Stimulated activated memory B cell treated with anti-CD40 and anti-IgM and Interleukin-4, amounts not matched to agents 10 μg/mL and 1 μg/mL and 100 μg/mL, for 72 hours (primary cell): ENCODE measurements at places on chromosomes 4 and X.

DNA sequence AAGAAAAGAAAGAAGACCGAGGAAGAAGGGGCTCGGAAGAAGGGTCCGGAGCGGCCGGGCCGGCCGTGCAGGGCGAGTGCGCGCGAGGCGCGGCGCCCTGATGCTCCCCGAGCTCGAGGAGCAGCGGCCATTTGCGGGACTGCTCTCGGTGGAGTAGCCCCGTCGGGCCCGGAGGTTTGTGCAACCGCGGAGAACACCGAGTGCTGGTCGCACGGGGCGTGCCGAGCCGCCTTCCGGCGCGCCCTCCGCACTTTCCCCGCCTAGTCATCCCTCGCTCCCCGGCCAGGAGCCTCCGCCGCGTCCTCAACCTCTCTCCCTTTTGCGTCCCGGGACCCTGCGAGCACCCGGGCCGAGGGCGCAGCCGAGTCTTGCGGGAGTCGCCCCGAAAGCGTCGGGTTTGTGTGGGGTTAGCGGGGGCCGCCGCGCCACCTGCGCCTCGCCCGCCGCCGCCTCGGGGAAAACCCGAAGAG, 127.4 kb downstream of the LAS1L start:
- H3K27ac ChIP-seq: peak overlapping the region; percentile 64
- peaks cover 23% of the 10 kb centered on the region for H3K27me3 ChIP-seq
- peak; percentile 47 for ATAC-seq
- peaks cover 8% of the 10 kb centered on the region for H3K4me1 ChIP-seq
- no peaks in the 10 kb centered on the region for H3K36me3 ChIP-seq

DNA sequence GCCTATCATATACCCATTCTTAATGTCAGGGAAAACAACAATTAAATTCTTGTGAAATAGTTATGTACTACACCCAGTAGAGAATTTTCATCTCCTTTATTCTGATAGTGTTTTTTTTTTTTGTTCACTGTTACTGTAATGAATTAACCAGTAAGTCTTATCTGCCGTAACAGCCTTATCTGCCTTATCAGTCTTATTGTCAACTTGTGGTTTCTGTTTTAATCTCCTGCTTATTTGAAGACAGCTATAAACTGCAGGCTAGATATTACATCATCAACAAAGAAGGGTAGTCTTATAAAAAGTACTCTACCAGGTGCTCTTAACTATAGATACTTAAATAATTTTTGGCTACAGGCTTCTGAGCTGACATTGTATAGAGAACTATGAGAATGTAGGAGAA, 79.5 kb downstream of the MAGEB5 start:
- no peaks in the 10 kb centered on the region for H3K4me1 ChIP-seq
- no peaks in the 10 kb centered on the region for H3K36me3 ChIP-seq
- H3K27me3 ChIP-seq: no peaks in the 10 kb centered on the region
- H3K4me3 ChIP-seq: no peak overlapping the region
- H3K27ac ChIP-seq: no peak overlapping the region

GRCh38 chr4:32697281-32697814, 1977.2 kb downstream of the PCDH7 start:
- H3K4me3 ChIP-seq: no peak overlapping the region
- H3K27ac ChIP-seq: no peak overlapping the region
- no peaks in the 10 kb centered on the region for H3K4me1 ChIP-seq
- H3K36me3 ChIP-seq: no peaks in the 10 kb centered on the region

- H3K36me3 ChIP-seq: no peaks in the 10 kb centered on the region
- no peak overlapping the region for H3K27ac ChIP-seq
- no peak overlapping the region for H3K4me3 ChIP-seq
- ATAC-seq: no peak
- peaks cover 12% of the 10 kb centered on the region for H3K4me1 ChIP-seq
- no peaks in the 10 kb centered on the region for H3K27me3 ChIP-seq
Measured at GRCh38 chr4:10750714-10751113, 66.1 kb upstream of the CLNK start.

DNA sequence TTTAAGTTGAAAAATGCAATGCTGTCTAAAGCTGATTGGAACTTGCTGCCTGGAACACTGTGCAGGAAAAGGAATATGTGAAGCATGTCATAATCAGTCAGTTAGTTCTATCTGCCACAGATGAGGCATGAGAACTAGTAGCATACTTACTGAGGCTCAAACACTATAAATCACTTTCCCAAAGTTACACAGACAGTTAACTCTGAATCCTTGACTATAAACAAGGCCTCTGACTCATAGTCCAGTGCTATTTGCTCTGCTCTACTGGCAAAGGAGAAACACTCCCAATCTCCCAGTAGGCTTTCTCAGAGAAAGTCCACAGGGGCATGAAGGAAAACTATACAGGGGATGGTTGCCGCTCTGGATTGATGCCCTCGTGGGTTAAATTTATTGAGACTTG, 2078.4 kb upstream of the TENM3 start:
- no peaks in the 10 kb centered on the region for H3K36me3 ChIP-seq
- no peak overlapping the region for H3K4me3 ChIP-seq
- ATAC-seq: no peak
- H3K4me1 ChIP-seq: no peaks in the 10 kb centered on the region

GRCh38 chr4:88814043-88814617, 116.5 kb upstream of the NAP1L5 start:
- H3K27me3 ChIP-seq: peaks cover 10% of the 10 kb centered on the region
- H3K27ac ChIP-seq: no peak overlapping the region
- ATAC-seq: no peak
- H3K4me1 ChIP-seq: no peaks in the 10 kb centered on the region

GRCh38 chrX:25144043-25144940, 128.5 kb upstream of the ARX start:
- no peak for ATAC-seq
- H3K4me1 ChIP-seq: peaks cover 6% of the 10 kb centered on the region
- H3K27ac ChIP-seq: no peak overlapping the region
- no peaks in the 10 kb centered on the region for H3K27me3 ChIP-seq
- no peak overlapping the region for H3K4me3 ChIP-seq

GRCh38 chr4:66300336-66300934, 630.1 kb upstream of the EPHA5 start:
- H3K4me3 ChIP-seq: no peak overlapping the region
- no peaks in the 10 kb centered on the region for H3K27me3 ChIP-seq
- no peak overlapping the region for H3K27ac ChIP-seq
- ATAC-seq: no peak
